Activated naive CD4-positive, alpha-beta T cell (primary cell): ENCODE measurements at places on chromosomes 2 and 18.

DNA sequence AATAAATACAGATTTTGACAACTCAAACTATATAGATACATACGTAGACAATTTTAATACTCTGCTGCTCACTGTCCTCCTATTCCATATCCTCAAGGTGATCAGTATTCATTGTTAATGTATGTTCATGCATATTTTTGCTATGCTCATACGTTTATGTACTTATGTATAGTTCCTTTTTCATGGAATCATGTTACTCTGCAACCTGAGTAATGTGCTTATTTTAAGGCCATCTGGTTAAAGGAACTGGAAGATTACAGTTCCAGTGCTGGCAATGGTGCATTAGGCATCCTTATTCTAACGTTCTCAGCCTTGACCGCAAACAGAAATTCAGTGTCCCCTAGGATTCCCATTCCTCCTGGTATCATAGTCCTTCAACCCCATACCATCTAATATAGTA, 385.0 kb upstream of the TNP1 start:
- DNase-seq: no peak

GRCh38 chr2:183031911-183032794, 6.1 kb downstream of the NCKAP1 start:
- no peak for DNase-seq

GRCh38 chr2:43985359-43985758, 10.4 kb downstream of the LRPPRC start:
- no peak for DNase-seq

GRCh38 chr2:86042256-86043168, 63.2 kb downstream of the POLR1A start:
- no peak for DNase-seq

DNA sequence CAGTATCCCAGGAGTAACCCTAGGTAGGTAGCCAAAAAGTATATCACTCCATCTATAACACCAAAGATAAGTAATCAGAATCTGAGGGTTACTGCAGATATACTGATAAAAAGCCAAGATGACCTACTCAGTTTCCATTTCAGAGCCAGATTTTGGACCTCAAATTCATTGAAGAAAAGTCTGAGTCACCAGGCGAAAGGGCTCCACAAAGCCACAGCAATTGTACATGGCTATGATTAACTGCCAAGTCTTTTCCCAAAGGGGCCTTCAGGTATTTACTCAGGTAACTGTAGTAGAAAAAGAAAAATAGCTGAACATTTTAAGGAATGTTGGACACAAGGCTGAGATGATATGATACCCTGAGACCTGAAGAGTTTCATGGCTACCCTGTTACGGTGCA, 75.6 kb upstream of the KCNH7 start:
- no peak for DNase-seq

- DNase-seq: no peak
Observed at GRCh38 chr18:24878289-24878688, 417.9 kb downstream of the HRH4 start.

GRCh38 chr2:240325016-240326007, 110.2 kb upstream of the GPC1 start:
- no peak for DNase-seq

GRCh38 chr2:50596515-50596914, 435.4 kb downstream of the NRXN1 start:
- DNase-seq: no peak

- no peak for DNase-seq
Observed at GRCh38 chr2:42754021-42754775, 9.7 kb downstream of the OXER1 start.

DNA sequence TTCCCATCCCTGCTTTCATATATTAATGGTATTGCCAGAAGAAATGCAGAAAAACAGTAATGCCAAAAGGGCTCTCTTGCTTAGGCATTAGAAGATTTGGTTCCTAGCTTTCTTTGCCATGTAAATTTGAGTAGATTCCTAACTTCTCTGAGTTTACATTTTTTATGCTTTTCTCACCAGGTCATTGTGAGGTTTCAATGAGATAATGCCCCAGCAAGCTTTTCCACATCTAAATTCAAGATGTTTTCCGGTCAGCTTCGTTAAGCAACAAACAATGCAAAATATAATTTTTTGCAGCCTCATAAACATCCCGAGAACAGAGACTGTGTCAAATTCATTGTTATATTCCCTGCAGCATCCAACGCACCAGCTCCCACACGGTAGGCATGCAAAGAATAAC, 44.9 kb downstream of the NCKAP5 start:
- DNase-seq: no peak

DNA sequence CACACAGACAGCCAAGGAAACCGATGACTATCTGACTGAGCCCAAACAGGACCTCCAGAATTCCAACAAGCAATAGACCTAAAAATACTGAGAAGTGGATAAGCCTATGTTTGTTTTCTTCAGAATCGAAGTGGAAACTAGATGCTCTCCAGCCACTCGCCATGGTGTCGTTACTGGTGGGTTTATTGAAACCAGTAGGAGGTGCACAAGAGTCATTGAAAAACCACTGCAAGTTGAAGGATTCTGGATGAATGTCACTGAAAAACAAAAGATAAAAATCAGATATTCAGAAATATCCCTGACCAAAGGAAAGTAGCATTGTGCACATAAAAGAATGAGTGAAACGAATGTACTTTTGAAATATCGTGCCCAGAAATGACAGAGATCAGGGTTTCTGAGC, 15.3 kb downstream of the TM4SF20 start:
- DNase-seq: no peak
